ENCODE measurements at places on chromosomes 1 and 21.

DNA sequence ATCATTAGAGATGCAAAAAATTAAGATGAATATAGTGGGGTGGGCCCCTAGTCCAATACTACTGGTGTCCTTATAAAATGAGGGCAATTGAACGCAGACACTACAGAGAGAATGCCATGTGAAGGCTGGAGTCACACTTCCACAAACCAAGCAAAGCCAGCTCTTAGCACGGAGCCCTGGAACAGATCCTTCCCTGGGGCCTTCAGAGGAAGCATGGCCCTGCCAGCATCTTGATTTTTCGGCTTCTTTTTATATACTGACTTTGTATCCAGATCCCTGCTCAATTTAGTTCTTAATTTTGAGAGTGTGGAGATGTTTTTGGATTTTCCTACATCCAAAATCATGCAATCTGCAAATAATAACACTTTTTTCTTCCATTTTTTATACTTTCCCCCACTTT lies 10.2 kb upstream of the KIAA1614 start:
- DNase-seq, result no peak

GRCh38 chr1:91059157-91059556 lies 37.3 kb upstream of the ZNF644 start:
- no peak for DNase-seq

GRCh38 chr1:205595861-205596260 lies 36.0 kb downstream of the ELK4 start:
- DNase-seq, result no peak

GRCh38 chr1:204830747-204831146 lies 39.9 kb upstream of the NFASC start:
- DNase-seq, result no peak

DNA sequence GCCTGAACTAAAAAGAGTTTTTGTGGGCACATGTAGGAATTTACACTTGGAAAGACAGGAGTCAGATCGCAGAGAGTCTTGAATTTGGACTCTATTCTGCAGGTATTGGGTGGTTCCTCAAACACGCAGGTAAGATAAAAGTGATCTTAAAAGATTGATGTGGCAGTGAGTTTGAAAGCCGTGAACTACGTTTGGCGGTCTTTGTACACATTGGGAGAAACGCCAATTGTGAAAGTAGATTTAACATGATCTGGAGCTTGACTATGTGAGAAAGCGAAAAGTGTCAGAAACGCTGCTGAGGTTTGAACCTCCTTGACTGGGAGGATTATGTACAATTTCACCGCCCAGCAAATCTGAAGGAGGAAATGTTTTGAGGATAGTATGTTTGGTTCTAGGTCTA lies 1.5 kb upstream of the PPP2R5A start:
- no peak for DNase-seq

DNA sequence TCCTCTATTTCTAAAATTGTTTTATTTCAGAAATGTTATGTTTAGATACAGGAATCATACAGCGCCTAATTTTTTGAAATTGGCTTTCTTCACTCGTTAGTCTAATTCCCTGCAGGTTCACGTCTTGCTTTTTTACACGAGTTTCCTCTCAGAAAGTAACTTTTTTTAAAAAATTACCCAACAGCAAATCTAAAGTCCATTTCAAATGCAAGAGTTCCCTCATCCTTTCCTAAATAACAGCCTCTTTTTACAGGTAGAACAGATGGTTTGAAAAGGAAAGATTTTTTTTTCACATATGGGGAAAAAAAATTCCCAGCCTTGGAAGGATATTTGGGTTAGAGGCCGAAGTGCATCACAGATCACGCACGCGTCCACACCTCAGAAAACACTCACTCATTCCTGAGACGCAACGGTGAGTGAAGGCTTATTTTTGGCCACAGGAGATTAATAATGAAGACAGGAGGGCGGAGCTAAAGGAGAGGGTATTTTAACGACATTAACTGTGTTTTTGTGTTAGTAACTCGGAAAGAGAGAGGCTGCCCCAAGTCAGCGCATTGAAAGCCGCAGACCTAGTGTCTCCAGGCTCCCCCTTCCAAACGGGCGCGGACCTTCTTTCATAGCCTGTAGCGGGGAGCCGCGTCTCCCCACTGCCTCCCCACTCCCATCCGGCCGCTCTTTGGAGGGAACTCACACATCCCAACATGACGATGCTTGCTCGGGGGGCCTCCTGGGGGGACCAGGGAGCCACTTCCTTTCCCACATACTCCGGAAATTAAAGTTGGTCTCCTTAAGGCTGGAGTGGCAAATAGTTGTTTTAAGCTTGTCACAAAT lies 969 bp upstream of the RIPK4 start:
- DNase-seq, result no peak

Measured in BJ (cell line).